CD4-positive, alpha-beta T cell treated with Interleukin-6 at 100 ng/mL for 8 hours (primary cell): ENCODE measurements at places on chromosomes 2 and 18.

DNA sequence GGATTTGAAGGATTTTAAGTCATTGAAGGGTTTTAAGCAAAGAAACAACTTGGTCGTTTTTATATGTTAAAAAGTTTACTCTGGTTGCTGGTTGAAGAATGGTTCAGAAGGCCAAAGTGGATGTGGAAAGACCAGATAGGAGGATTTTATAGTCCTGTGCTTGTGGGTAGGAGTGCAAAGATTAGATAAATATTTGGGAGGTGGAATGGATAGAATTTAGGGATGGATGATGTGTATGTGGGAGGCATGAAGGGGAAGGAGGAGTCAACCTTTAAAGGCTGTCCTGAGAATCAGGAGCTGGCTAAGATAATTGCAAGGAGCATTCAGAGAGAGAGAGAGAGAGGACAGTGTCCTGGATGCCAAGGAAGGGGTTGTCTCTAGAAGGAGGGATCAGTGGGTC, 190.1 kb upstream of the SPRED2 start:
- DNase-seq: no peak

DNA sequence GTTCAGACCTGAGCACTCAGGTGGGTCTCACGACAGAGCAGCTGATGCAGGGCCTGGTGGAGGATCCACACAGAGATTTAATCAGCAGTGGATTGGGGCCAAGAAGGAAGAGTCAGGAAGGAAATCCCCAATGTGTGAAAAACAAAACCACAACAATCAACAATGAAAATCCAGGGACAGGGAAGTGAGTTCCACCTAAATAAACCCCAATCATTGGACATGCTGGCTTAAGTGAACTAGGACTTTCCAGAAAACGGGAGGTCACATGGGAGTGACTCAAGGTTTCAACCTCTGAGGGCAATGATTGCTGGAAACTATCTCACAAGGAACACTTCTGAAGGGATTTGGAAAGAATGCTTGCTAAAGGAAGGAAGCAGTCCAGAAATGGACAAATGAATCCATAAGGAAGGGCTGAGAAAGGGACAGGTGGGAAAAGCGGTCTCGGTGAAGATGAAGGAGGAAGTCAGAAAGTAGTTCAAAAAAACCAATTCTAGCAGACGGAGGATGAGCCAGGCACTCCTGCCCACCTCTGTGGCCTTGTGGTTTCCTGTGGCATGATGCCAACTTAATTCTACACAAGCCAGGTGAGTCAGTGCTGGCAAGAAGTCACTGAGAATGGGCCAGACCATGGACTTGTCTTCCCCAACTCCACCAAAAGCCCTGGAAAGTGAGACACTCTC, 15.4 kb upstream of the XDH start:
- peak; percentile 43 for DNase-seq

DNA sequence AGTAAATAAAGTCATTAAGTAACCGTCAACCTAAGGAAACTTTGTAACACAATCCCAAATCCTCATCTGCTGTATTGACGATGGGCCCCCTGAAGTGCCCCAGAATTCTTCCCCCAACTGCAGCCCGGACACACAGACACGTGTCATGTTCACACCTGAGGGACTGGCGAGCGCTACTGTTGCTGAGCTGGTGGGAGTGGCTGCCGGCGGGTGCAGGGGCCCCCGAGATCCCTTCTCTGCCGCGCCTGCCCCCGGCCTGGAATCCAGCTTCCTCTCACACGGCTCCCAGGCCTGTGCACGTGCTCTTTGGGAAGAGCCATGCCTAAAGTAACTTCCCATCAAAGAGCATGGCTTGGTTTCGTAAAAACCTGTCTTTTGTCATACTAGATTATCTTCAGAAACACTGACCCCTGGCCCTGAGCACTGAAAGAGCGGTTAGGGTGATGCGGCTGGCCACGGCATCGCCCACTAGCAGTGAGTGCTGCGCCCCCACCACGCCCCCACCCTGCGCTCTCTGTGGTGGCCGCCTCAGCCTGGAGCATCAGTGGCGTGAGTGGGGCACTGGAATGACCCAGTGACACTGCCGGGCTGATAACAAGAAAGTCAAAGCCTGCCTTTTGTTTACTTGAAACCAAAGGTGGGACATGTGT, 56.0 kb downstream of the ADI1 start:
- no peak for DNase-seq

GRCh38 chr2:201781557-201782051, 871 bp upstream of the ALS2 start:
- no peak for DNase-seq

- DNase-seq: no peak
Measured at GRCh38 chr2:158969715-158970240, 1.3 kb downstream of the TANC1 start.
